ENCODE measurements at places on chromosomes 4 and X. TPM values are rescaled to one million over a fixed set of nuclear protein-coding genes. Genes with fewer than 3 reads are reported as not detected.

GRCh38 chrX:104668550-104668949, 102.6 kb downstream of the IL1RAPL2 start:
- no peak for DNase-seq

GRCh38 chr4:177374966-177375365, 65.3 kb downstream of the NEIL3 start:
- no peak for DNase-seq

- DNase-seq: no peak
These were observed 3.9 kb upstream of the GLRB start for GRCh38 chr4:157072002-157072401.

- no peak for DNase-seq
These were observed 292.7 kb downstream of the ARHGAP24 start for GRCh38 chr4:85767649-85768048.

GRCh38 chrX:78708262-78708661, 39.3 kb upstream of the LPAR4 start:
- DNase-seq: no peak

GRCh38 chrX:152725409-152725808, 8.1 kb downstream of the CSAG1 start:
- no peak for DNase-seq

DNA sequence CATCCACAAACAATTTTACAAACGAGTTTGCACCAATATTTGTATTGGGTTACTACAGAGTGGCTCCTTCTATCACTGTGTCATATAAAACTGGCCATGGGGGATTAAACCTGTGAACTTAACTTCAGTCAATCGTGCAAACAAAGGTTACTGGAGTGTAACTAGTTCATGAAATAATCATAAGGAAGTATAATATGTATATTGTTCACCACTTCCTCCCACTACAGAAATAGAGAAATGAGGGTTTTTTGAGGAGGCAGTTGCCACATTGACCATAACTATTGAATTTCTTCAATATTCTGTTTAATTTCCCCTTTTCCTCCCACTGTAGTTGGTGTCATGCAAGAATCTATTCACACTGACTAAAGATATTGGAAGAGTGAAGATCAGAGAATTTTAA, at the start of gene GPR82:
GPR82 (plus strand) TSS at position 356 of the 400 bp plus-strand sequence. CDS start 2,846 bp downstream, outside the sequence.
- no peak for DNase-seq

- no peak for DNase-seq
These were observed 23.0 kb upstream of the NFKB1 start for GRCh38 chr4:102478186-102478585.

GRCh38 chr4:145315811-145316225, 135.4 kb upstream of the OTUD4 start:
- DNase-seq: no peak

DNA sequence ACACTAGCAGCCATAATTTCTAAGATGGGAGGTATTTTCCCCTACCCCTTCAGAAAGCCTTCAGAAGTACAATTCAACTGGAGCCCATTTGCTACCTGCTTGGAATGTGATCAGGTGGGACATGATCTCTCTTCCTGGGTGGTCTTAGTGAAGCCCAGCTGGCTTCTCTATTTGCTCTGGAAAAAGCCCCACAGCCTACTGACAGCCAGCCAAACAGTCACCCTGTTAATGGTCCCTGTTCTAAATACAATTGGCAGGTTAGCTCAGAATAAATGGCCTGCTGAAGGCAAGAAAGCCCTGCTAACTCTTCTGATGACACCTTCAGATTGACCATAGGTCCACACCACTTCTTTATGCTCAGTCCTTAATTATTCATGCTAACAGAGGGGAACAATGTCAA, 39.9 kb downstream of the HS6ST2 start:
- DNase-seq: no peak

DNA sequence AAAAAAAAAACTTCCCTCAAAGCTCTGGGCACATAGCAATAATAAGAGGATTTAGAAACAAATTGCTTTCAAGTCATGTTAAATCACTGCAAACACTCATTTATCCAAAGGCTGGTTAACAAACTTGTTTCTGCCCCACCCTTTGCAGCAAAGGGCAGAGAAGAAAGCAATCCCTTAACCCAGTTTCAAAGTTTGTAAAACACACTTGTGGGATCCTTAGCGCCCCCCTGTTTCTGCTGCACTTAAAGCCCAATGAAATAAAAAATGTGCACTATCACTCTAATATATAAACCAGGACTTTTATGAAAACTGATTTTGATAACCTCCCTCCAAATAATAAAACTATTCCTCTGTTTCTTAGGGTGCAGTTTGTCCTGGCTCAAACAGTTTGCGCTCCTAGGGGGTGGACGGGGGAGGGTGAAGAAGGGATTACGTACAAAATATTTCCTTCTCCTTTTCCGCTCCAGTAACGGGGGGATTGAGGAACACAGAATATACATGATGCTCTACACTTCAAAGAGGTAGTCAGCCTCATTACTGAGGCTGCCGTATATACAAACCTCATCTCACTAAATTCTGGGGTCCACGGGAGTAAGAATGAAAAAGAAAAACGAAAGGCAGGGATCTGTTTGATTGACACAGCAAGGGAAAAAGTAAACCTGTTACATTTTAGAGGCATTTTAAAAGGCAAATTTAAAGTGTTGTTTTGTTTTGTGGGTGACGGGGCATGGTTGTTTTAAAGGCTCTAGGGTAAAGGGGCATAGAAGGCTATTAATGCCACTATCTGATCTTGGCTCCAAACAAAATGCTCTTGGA, 3.1 kb upstream of the PCDH10 start:
- DNase-seq: no peak

DNA sequence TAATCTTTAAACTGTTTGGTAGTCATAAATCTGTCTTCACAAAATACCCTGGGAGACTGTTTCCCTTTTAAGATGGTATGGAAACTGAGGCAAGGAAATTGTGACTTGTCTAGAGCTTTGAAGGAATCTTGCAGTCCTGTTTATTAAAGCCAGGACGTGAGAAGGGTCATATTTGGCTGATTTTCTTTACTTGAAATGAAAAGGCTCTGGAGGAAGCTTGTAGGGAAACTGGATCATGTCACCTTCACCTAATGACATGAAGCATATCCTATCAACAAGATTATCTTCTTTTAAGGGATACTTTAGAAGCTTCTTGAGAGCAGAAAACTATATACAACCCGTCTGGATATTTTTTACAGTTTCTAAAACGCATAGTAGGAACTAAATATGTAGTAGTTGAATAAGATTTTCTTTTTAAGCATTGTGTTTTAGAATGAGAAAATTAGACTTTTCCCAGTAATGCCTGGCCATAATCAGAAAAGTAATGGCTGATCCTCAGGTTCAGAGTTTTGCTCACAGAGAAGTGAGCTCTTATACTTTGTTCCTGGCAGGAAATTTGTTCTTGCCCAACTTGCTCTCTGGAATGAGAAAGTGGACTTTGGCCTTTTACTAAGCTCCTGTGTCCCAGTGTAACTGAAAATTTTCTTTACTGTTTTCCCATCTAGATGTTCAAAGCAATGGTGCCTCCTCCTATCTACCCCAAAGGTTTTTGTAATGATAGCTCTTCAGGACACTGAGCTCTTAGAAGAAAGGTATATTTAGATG, 136.8 kb upstream of the AFF2 start:
- DNase-seq: no peak

- DNase-seq: no peak
These were observed 38.8 kb upstream of the UGDH start for GRCh38 chr4:39565878-39566600.

DNA sequence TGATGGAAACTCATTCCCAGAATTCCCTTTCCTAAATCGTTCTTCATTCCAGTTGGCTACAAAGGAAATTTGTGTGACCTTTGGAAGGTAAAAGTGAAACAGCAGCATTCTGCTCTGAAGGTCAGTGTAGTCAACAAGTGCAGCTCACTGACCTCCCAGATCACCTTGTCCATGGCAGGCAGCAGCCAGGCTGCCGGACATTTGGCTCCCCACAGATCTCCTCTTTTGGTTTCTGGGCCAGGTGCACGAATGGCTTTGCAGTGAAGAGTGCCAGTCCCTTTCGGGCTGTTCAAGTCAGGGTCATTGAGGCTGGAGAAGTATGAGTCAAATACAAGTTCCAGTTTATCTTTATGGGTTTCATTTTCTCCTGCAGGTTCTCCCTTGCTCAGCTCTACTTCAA, 14.3 kb downstream of the GPRIN3 start:
- DNase-seq: no peak

GRCh38 chr4:8086783-8087445, 71.7 kb downstream of the ABLIM2 start:
- DNase-seq: no peak

DNA sequence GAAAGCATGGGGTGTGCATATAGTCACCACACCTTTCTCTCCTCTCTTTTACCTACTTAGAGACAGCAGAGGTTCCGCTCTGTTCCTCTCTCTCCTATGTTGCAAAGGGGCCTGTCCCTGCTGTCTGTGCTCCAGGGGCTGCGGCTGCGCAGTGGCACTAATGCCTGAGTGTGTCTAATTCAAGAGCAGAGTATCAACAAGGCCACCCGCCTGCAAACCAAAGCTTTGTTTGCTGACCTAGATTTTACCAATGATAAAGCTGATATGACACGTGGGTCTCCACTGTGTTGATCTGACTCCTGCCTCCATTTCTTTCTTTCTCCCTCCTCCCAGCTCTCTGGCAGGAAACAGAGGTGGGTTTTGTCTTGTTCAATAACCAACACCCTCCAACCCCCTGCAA, 74.9 kb downstream of the NSG1 start:
- DNase-seq: peak; percentile 22

DNA sequence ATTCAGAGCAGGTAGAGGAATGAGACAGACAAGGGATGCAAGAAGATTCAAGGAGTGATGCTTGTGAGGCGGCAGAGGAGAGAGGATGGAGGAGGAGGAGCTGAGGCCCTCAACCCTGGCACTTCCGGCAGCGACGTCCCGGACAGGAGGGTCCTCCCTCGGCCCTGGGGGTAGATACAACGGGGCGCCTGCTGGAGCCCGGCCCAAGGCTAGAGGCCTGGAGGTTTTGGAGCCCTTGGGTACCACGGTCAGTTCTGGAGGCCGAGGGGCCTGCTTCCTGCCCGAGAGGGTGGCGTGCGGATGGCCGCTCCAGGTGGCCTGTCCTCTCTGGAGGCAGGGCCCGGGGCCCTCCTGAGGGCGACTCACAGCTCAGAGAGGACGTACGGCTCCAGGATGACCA, 13.5 kb downstream of the SSR4 start:
- no peak for DNase-seq

DNA sequence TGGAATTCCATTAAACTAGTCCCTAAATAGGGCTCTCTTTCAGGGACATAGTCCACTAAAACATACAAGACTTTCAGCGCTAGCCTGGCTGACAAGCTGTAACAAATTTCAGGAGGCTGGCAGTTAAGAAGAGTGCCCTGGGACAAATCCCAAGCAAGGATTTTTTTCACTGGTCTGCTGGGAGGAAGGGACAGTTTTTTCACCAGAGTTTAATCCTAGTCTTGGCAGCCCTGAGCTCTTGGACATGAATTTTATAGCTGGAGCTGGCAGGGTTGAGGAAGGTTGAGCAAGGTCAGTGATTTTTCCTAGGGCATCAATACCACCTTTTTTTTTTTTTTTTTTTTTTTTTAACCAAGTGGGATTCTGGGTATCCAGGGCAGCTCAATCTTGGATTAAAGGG, 184.4 kb downstream of the SH2D1A start:
- no peak for DNase-seq

GRCh38 chrX:126065901-126066660, 100.0 kb downstream of the DCAF12L2 start:
- no peak for DNase-seq

DNA sequence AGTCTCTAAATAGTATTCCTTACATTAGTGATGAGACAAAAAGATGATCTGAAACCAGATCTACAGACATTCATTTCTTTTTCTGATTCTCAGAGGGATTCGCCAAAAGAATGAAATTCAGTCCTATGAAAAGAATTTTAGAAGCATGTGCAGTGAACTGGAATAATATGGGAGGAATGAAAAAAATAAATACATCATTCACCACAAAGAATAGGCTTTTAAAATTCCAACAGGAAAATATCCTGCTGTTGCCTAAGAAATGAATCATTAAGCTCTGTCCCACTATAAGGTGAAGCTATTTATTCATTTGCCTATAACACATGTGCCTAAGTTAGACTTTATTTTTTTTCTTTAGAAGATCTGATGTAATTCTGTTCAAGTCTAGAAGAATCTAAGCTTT, 165.9 kb downstream of the IL15 start:
- no peak for DNase-seq

DNA sequence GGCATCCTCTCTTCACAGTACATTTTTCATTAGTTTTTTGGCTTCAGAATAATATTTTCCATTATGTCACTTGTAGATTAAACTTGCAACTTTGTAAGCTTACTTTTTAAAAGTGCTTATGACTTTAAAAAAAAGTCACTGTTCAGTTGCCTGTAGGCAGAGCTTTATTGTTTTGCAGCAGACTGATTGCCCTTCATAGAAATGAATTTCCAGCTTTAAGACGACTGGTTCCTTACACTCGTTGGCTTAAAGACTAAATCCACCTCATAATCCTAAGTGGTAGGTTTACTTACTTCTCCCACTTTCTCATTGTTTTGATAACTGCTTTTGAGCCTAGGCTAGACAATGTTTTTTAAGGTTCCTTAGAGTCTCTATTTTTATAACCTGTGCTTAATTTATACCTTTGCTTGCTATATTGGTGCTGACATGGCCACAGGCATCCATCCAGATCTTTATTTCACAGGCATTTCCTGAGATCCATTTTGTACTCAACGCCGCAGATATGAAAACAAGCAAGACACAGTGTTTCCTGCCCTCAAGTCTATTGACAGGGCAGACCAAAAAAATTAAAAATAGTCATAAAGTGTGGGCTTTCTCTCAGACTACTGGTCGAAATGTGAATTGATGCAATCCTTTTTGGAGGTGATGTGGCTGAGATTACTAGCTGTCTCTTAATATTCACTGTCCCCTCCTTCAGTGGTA, 12.6 kb upstream of the IL13RA2 start:
- no peak for DNase-seq

DNA sequence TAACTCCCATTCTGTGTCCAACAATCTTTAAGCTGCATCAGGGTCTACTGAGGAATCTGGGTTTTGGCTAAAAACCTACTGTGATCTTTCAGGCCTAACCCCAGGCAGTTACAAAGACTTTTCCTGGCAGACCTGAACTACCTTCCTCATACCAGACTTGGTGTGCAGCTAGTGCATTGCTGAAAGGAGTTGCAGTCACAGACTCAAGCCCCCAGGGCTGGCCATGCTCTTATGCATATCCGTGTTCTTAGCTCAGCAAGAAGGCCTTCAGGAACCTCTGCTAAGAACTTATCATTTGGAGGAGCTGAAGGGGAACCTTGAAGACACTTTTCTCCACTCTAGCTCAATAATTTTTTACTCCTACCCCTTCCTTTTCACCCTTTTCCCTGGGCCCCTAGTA, 147.5 kb downstream of the INPP4B start:
- no peak for DNase-seq

GRCh38 chr4:86857341-86858052, 8.3 kb upstream of the SLC10A6 start:
- DNase-seq: no peak

POU4F2 gene
- not detected for total RNA-seq

H2BW2 gene
- not detected for total RNA-seq

GLRA3 gene
- total RNA-seq: not detected

BMP3 gene
- total RNA-seq: not detected

GAGE13 gene
- not detected for total RNA-seq

PNCK gene
- 1.2 TPM for total RNA-seq

SSX1 gene
- total RNA-seq: not detected

FAT4 gene
- not detected for total RNA-seq

SPON2 gene
- 8.2 TPM for total RNA-seq

PRDM8 gene
- 1.8 TPM for total RNA-seq

GNRHR gene
- not detected for total RNA-seq

MAGEB1 gene
- not detected for total RNA-seq

SLC26A1 gene
- total RNA-seq: not detected

Data from activated T-cell treated with anti-CD3 and anti-CD28 coated beads, Interleukin-2, amount 50 U/mL, for 72 hours (primary cell).